ENCODE measurements at places on chromosomes 12 and 14.

GRCh38 chr14:59424341-59425071, 40.7 kb downstream of the GPR135 start:
- no peak for DNase-seq

DNA sequence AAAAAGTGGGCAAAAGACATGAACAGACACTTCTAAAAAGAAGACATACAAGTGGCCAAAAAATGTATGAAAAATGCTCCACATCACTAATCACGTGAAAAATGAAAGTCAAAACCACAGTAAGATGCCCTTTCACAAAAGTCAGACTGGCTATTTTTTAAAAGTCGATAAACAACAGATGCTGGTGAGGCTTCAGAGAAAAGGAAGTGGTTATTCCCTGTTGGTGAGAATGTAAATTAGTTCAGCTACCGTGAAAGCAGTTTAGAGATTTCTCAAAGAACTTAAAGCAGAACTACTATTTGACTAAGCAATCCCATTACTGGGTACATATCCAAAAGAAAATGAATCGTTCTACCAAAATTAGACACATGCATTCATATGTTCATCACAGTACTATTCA, 237.0 kb downstream of the KIF21A start:
- DNase-seq = no peak

DNA sequence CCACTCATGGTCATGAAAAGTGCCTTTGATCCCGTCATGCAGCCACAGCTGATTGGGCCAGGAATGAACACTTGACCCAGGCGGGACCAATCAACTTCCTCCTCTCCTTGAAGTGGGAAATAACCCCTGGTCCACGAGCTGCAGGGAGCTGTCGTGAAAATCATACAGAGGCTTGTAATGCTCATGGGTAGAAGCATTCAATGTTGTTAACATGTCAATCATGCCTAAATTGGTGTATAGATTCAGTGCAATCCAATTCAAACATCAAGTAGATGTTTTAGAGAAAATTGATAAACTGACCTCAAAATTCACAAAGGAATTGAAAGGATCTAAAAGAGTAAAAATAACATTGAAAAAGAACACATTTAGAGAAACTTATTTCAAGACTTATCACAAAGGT, 1019.0 kb upstream of the TMEM132C start:
- DNase-seq = no peak

- DNase-seq = peak; percentile 67
Observed at GRCh38 chr12:94769047-94769420, 118.7 kb upstream of the TMCC3 start.

DNA sequence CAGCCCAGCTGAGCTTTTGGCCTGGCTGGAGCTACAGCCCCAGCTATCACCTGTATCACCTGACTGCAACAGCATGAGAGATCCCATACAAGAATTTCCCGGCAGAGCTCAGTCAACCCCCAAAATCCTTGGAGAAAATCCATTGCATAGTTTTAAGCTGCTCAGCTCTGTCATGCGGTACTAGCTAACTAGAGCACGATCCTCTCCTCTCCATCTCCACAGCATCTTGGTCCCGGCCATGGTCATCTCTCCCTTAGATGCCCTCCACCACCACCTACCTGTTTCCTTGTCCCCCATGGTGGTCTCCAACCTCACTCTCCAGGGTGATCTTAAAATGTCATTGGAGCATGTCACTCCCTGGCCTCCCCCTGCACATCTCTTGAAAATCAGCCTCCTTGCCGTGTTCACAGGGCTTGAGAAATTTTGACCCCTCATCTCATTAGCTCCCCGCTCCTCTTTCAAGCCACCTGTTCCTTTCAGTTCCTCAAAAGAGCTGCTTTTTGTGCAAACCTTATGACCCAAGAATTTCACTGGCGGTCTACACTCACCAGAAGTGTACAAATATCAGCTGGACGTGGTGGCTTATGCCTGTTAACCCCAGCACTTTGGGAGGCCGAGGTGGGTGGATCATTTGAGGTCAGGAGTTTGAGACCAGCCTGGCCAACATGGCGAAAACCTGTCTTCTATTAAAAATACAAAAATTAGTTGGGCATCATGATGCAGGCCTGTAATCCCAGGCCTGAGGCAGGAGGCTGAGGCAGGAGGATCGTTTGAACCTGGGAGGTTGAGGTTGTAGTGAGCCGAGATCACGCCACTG, 8.1 kb upstream of the CLMN start:
- no peak for DNase-seq

GRCh38 chr12:3671330-3672112, 81.4 kb downstream of the CRACR2A start:
- no peak for DNase-seq

- DNase-seq = no peak
Observed at GRCh38 chr14:91358025-91358319, 59.6 kb downstream of the CCDC88C start.

DNA sequence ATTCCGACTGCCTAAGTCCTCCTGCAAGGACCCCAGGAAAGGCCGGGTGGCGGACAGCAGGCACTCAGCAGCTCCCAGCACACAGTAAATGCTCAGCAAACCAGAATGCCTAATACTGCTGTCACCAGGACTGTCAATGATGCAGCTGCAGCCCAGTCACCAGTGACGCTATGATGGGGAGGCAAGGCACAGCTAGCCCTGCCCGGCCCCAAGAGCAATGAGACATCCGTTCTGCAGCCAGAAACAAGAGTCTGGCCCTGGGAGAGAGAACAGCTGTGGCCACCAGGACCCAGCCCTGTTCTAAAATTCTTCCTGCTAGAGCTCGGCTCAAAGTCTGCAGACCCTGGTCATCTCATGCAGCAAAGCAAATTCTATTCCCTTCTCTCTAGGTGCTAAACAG, 69.8 kb downstream of the NCOR2 start:
- DNase-seq = no peak

DNA sequence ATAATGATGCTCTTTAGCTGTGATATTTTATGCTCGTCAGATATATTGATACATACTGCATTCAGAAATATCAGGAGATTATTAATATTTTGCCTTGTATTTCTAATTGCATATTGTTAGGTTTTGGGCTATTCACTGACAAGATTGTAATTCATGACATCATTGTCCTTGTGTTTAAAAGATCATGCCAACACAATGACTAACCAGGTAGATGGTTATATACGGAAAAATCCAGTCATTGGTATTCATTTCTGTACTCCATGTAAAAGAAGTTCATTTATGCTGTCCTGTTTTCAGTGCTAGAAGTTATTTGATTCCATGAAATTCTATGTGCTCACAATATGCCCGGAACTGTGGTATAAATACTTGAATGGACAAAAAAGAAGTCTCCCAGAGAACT, 107.5 kb downstream of the KITLG start:
- DNase-seq = no peak

DNA sequence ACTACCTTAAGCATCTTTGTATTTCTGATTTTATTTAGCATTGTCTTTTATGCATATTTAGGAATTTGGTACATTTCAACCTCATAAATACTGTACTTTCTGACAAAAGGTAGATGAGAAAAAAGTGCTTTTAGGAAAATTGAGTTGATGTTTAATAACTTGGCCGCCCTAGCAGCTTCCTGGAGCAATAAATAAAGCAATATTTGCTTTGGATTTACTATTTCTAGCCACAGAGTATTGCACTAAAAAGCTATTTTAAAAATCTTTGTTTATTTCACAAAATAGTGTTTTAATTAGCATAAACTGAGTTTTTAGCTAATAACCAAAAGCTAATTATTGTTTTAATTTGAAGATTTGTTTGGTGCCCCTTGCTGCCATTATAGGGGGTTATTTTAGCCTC, 9.5 kb downstream of the PAPOLA start:
- no peak for DNase-seq

DNA sequence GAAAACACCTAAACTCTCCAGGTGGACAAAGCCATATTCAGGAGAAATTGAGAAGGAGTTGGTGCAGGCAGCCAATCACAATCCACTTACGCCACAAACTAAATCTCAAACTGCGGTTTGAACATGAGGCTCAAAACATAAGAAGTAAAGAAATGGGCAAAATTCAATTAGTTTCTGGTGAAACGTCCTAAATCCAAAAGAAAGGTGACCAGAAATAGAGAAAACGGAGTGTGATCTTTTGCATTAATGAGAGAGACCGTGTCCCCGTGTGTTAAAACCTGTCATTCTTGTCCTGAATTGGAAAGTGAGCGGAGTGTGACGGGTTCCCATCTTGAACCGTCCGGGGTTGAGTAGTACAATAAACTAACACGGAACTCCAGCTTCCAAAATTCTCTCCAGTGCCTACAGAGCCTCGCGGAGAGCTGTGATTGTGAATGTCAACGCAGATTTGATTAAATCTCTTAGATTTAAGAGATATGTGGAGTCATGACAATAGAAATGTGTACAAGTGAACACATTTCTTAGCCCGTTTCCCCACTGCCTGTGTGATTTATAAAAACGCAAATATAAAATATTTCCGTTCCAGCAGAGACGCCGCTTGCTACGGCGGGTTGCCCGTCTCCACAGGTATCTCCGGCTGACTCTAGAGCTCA, 595 bp upstream of the METAP2 start:
- DNase-seq = no peak
